NCI-H1105 (cell line): ENCODE measurements at places on chromosomes 2 and 18.

DNA sequence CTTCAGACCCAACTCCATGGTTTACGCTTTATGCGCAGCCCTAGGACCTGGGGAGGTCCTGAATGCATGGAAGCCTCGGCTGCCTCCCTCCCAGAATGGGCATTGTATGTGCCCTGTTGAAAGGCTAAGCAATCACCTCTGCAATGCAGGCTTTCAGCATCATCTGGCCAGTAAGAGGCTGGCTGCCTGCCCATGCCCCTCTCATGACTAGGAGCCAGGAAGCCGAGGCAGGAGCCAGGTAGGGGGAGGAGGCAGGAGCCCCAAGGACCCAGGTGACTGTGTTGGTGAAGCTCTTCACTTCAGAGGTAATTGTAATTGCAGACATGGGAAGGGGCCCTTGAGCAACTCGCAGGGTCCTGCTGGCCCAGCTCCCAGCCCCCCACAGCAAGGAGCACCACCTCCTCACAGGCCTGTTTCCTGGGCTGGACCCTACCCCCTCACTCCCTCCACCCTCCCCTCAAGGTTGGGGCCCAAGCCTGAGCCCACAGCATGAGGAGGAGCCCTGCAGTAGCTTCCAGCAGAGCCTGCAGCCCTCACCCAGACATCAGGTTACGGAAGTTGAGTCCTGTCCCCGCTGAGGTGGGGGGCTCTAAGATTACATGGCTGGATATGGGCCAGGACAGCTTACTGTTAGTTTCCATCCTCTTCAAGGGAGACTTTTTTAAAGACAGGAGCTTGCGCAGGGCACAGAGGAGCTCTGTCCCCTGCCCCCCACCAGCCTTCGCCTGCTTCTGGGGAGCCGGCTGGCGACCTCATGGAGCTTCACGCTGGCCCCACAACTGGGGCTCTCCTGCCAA, 21.9 kb downstream of the CRACDL start:
- DNase-seq: peak; percentile 95

GRCh38 chr2:239236808-239237205, 164.0 kb downstream of the HDAC4 start:
- no peak for DNase-seq

DNA sequence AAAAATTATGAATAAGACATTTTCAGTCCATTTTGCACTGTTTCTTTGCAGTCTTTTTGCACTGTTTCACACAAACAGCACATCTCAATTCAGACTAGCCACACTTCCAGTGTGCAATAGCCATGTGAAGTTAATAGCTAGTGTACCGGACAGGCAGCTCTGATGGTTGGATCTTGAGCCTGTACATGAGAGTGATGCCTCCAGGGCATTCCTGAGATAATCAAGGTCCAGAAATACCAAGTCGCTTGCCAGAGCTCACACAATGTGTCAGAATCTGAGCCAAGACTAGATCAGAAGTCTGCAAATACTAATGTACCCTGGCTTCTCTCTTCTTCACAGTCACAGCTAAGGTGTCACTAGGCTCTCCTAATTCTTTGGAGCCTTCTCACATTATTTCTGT, 180.2 kb downstream of the OSR1 start:
- no peak for DNase-seq

- no peak for DNase-seq
Measured at GRCh38 chr2:195026261-195026660, 630.8 kb upstream of the SLC39A10 start.

DNA sequence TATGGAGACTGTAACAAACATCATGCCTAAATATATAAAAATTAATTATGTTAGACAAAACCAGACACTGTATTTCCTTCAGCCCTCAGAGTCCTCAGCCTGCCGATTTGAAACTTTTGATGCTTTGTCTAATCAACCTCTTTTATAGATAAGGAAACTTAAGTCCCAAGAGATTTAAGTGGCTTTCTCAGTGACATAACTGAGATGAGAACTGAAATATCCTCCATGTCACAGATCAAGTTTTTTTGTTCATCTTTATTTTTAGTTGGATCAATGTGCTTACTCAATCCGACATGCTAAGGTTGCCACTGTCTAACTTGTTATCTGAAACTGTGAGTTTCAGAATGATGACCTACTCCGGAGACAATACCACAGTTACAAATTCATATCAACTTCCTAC, 72.3 kb downstream of the BARD1 start:
- no peak for DNase-seq

DNA sequence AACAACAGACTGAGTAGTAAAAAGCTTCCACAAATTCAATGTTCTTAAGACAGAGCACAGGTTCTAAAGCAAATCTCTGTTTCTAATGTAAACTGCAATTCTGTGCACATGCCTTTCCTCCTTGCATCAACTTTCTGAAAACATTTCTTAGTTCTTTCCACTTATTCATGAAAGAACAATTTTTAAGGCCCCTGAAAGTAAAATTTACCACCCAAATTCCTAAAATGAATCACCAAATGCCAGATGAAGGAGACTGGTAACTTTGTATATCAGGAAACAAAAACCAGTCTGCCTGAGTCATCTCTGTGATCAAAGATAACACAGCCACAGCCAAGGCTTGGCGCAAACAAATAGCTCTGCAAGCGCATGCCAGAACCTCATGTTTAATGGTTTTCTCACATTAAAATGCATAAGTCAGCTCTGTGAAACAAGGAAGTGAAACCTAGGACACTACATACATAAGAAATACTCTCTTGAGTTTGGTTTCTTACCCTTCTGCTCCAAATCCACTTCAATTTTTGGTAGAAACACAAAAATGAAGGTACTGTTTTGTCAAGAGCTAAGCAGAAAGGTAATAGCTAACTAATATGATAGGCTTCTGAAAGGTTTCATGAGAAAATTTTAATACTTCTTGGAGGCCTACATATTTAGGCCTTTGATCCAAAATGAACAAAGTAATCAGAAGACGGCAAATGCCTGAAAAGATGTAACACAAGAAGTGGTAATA, 169.4 kb downstream of the THADA start:
- no peak for DNase-seq

DNA sequence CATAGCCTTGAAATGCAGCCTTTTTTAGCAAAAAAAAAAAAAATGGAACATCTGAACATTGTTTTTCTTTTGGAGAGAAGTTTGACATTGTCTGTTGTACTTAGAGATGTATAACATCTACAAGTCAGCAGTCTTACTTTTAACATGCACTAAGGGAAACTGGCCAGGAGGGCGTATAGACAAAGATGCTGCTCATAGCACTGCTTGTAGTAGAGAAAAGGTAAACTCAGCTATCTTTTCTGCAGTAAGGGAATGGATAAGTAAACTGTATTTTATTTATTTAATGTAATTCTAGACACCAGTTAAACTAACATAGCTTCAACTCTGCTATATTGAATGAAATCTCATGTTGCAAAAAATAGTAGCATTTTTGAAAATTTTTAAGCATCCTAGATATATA, 489.6 kb downstream of the PTPRM start:
- DNase-seq: no peak

GRCh38 chr18:61893971-61894750, 1.4 kb upstream of the RNF152 start:
- DNase-seq: peak; percentile 53

- no peak for DNase-seq
Measured at GRCh38 chr2:158478816-158479215, 22.1 kb downstream of the PKP4 start.

- DNase-seq: peak; percentile 33
Measured at GRCh38 chr18:54774981-54775665, 53.2 kb upstream of the RAB27B start.

- DNase-seq: no peak
Measured at GRCh38 chr2:220178991-220179695, 551.7 kb downstream of the SLC4A3 start.

DNA sequence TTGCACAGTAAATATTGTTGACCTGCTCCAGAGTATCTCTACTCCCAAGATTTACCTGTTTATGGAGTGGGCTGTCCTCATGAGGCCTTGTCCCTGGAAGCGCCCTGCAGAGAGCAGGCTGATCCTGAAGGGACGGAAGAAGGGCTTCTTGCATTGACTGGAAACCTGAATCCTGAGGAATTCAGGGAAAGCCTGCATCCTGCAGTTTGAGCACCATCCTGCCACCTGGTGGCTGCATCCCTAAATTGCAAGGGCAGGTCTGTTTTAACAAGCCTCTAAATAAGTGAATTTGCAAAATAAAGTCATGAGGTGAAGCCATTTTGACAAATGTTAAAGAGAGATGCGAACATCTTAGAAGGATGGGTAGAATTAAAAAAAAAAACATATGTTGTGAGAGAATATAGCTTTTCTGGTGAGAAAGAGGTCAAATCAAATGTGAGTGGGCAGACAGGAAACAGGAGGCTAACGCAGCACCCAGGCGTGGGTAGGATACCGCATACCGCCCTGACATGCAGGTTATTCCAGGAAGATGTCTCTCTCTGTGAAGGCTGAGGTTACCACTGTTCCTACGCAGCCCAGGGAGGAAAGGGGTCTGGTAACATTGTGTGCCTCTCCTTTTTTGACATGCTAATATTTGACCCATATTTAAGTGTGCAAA, 754.9 kb downstream of the RNF144A start:
- no peak for DNase-seq

DNA sequence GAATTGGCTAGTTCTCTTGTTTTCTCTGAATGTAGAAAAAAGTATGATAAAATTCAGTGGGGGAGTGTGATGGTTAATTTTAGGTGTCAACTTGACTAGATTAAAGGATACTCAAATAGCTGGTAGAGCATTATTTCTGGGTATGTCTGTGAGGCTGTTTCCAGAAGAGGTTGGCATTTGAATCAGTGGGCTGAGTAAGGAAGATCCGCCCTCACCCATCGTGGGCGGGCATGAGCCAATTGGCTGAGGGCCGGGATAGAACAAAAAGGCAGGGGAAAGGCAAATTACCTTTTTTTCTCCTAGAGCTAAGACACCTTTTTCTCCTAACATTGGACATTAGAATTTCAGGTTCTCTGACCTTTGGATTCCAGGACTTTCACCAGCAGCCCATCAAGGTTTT, 667.6 kb upstream of the SLC8A1 start:
- no peak for DNase-seq

- DNase-seq: no peak
Measured at GRCh38 chr2:179677077-179677688, 184.2 kb downstream of the ZNF385B start.

GRCh38 chr2:25349397-25349796, 7.7 kb upstream of the DNMT3A start:
- DNase-seq: no peak

- DNase-seq: no peak
Measured at GRCh38 chr2:113135317-113135716, 7.9 kb downstream of the IL1RN start.

DNA sequence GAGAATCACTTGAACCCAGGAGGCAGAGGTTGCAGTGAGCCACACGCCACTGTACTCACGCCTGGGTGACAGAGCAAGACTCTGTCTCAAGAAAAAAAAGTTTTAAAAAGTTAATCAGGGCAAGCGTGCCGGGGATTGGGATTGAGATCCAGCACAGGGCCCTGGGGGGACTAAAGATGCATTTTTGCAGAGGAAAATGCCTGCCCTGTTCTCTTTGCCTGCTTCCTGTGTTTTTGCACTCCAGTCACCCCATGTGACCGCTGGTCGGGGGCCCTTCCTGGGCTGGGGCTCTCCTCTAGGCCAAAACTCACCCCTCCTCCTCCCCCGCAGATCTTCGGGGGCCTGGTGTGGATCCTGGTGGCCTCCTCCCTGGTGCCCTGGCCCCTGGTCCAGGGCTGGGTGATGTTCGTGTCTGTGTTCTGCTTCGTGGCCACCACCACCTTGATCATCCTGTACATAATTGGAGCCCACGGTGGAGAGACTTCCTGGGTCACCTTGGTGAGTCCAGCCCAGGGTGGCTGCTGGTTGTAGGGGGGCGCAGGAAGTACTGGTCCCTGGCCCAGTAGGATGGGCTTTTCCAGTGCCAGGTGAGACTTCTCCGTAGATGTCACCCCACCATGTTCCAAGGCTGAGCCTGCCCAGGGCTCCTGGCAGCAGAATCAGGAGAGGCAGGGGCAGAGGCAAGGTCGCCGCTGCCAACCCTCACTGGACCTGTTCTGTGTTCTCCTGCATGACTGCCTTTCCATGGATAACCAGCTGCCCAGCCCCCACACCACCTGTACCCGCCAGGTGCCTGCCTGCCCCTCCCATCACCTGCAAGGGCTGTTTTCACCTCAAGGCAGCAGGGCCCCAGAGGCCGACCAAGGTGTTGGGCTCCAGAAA, 22.4 kb downstream of the MAL start:
- peak; percentile 60 for DNase-seq

DNA sequence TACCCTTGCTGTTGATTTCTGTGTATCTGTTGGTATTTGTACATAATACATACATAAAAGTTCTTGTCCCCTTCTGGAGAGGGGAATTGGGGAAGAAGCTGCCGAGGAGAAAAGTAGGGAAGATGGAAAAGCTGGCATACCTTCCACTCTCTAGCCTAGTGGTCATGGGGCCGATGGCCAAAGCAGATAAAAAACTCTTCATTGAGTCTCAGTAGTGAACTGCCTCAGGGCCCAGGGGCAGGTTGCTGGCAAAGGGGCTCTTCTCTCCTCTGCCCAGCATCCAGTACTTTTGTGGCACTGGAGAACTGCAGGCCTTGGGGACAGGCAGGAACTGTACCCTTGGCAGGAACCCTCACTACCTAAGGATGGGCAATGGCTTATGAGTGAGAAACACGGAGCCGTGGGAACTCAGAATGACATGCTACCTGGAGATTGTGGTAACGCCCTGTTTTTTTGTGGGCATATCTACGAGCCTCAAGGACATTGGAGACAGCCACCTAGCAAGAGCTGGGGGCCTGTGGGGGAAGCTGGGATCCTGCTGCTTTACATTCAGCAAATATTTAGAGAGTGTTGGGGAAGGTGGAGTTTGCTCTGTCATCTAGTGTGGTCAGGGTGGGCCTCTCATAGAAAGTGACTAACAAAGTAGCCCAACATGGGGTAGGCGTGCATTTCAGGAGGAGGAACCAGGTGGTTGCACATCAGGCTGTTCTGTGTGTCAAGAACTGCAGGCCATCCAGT, 22.6 kb upstream of the ITGB6 start:
- no peak for DNase-seq

DNA sequence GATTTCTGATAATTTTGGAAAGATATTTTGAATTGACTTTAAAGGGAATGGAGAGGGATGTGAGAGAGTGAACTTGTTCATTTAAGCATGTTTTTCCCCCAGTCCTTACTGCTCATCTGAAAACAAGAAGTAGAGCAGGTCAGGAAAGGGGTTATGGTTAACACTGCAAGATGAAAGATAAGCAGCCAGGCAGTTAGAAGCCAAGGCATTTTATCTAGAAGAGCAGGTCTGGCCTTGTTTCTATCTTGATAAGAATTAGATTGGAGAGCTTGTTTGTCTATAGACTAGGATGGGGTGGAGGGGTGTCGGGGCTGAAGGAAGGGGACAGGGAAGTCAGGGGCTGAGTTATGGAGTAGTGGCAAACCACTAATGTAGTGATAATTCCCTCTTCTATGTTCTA, 171.6 kb downstream of the IKZF2 start:
- no peak for DNase-seq

GRCh38 chr18:45627204-45627526, 11.9 kb downstream of the SLC14A2 start:
- no peak for DNase-seq

DNA sequence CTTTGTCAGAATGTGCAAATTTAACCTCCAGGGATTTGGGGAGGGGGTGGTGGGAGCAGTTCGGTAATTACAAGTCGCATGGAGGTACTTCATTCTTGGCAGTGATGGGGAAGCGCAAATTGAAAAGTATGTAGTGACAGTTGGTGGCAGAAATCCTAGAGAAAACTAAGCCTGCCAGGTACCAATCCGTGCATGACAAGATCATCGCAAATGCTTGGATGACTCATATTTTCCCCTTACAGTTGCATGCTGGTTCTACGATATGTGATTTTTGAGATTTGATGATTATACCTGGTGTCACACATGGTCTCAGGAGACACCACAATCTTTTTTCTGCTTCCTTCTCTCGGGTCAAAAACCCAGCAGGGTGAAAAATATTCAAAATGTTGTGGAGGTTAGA, 479.7 kb upstream of the ID2 start:
- DNase-seq: peak; percentile 69
